ENCODE measurements at places on chromosomes 1 and 21.

DNA sequence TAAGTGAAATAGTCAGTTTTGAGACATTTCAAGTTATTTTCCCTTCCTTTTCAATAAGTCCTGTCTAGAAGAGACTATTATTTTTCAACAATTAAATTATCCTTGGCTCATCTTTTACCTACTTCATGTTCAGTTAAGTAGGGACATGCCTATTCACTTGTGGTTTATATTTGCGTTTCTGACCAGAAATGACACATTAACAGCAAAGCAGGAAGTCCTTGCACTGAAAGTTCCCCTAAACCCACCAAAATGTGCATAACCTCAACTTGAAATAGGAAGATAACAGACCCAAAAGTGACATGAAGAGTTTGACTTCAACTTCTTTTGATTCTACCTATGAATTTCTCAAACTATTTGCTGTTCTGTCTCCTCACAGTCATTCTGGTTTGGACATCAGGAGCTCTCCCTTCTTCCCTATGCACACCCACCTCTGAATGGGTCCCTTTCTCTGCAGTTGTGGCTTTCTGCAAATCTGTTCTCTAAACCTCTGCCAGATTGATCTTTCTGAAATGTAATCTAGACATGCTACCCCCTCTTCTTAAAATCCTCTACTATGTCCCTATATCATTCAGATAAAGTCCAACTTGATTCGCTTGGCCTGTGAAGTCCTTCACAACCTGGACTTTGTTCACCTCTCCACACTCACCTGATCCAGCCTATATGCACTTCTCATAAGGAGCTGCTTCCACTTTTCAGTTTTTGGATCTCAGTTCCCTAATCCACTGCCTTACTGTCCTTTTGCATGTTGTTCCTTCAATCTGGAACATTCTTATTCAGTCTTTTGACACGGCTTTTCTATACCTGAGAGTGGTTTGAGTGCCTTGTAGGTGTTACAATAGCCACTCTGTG is 661.5 kb upstream of the ADGRL4 start:
- no peak for DNase-seq

GRCh38 chr1:167209044-167209443 is 11.6 kb upstream of the POU2F1 start:
- no peak for DNase-seq

GRCh38 chr1:150777544-150777943 is 12.0 kb upstream of the CTSS start:
- DNase-seq = peak; percentile 42

DNA sequence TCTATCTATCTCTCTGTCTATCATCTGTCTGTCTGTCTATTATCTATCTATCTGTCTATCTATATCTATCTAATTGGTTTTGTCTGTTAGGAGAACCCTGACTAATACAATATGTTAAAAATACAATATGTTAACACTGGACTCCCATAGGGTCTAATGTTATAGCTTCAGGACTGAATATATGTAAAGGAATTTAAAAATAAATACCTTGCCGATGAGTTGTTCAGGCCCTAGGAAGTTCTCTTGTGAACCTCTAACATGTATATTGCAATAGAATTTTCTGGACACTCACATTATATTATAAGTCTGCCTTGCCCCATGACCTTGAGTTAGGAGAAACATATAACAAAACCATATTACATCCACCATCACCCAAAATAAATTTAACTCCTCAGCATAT is 900.6 kb downstream of the NCAM2 start:
- DNase-seq = no peak

DNA sequence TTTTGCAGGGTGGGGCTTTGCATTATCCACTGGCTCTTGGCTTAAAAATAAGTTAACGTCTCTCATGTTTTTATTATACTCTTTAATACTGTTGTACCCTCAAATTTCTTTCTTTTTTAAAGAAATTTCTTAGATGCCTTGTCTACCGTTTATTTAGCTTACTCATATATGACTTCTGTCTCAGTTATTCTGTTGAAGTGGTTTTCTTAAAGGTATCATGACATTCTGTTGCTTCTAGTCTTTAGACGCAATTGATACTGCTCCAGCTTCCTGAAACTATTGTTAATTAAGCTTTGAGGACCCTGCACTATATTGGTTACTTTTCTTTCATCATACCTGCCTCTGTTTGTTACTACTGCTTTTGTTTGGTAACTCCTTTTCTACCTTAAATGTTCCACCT is 11.7 kb downstream of the PKN2 start:
- no peak for DNase-seq

DNA sequence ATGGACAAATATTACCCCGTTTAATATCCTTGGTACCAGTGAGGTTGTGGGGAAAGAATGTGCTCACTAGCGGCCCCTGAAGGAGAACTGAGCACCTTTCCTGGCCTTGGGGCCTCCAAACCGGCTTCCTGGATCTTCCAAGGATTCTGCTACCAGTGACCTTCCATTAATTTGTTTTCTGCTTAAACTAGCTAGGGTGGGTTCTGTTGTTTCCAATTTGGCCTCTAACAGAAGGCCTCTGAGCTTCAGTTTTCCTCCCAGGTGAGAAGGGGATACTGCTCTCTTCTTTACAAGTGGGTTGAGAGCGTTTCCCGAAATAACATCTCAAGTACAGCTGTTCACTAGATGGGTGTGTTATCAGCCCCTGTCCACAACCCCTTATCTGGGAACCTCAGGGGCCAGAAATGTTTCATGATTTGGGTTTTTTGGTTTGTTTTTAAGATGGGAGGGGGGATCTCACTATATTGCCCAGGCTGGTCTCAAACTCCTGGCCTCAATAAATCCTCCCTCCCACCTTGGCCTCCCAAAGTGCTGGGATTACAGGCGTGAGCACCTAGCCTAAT is 16.9 kb upstream of the IFNGR2 start:
- no peak for DNase-seq

DNA sequence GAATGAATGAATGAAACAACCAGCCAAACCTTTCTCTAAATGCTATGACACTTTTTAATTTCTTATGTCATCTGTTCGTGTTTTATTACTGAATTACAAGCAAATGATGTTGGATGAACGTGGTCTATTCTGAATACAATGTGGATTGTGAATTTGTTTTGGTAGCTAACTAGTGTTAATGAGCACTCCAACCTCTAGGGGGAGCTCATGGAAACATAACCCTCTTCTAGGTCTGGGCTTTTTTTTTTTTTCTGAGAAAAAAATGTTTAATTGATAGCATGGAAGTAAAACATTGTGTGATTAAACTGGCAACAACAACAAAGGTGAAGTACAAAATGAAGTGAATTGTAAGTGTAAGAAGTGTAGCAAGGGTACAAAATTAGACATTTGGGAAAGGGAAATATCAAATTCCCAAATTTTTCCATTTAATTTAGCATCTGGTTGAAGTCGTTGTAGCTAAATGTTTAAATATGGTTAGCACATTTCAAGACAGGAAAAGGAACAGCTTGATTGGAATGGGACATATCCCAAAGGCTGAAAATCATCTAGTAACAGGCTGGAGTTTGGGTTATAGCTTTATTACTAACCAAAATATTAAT is 42.6 kb upstream of the PTGS2 start:
- DNase-seq = peak; percentile 43

DNA sequence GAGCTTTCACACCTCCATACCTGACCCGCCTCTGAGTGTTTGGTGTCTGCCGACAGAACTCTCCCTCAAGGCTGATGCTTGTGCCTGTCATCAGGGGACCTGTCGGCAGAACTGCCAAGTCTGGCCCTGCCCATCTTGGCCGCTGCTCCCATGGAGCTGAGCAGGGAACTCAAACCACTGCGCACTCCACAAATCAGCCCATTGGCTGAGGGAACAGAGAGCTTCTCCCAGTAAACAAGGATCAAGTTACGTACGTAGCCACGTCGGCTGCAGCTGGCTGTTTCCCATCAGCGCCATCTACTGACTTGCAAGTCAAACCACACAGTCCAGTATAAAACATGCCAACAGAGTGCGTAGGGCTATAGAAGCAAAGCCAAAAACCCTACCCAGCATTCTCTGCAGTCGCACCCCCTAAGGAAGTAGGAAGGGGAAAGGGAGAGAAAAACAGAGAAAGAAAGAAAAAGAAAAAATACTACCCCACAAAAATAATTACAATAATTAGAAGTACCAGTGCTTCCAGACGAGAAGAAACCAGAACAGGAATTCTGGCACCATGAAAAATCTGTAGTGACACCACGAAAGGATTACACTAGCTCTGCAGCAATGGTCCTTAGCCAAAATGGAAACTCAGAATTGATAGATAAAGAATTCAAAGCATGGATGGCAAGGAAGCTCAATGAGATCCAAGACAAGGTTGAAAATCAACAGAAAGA is 13.1 kb downstream of the KRTAP13-1 start:
- no peak for DNase-seq

- no peak for DNase-seq
These were observed 175.4 kb downstream of the HS2ST1 start for GRCh38 chr1:87089823-87090222.

DNA sequence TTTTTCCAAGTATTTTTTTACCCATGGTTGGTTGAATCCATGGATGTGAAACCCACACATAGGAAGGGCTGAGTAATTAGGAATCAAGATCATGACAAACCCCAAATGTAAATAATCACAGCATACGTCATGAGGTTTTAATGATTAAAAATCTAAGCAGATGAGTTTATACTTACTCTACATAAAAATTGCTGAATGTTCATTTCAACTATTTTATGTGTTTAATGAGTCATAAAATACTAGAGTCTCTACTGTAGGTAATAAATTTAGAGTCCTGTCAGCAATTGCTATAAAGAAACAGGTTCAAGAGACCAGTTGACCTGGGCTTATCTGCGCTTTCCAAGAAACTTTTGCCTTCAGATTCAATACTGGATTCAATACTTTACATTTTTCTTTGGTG is 18.2 kb downstream of the CTH start:
- DNase-seq = no peak

DNA sequence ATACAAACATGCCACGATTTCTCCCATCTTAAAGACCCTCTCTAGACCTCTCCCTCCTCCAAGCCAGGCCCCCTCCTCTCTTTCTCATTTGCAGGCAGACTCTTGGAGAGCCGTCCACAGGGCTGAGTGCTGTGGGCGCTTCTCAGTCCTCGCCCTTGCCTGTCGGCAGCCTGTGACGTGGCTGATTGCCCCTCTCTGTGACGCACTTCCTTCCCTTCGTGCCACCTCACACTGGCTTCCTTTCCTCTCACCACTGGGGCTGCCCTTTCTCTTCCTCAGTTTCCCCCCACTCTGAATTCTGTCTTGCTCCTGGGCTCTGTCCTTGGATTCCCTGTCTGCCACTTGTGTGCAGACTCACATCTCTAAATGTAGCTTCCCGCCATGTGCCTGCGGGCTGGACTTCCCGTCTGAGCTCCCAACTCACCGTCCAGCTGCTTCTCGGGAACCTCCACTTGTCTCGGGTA is 227.2 kb downstream of the CAMTA1 start:
- no peak for DNase-seq

GRCh38 chr1:217134857-217135568 is 411.8 kb upstream of the ESRRG start:
- no peak for DNase-seq

- no peak for DNase-seq
These were observed 238.6 kb downstream of the TRABD2B start for GRCh38 chr1:47758341-47759250.

- no peak for DNase-seq
These were observed 322.4 kb upstream of the SGIP1 start for GRCh38 chr1:66211521-66211920.

DNA sequence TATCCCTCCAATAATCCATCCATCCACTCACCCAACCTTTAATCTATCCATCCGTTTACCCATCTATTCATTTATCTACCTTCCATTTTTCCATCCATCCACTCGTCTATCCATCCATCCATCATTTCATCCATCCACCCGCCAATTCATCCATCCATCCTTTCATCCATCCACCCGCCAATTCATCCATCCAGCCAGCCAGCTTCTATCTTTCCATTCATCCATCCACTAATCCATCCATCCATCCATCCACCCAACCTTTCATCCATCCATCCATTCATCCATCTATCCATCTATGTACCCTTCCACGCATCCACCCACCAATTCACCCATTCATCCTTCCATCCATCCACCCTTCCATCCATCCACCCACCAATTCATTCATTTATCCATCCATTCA is 10.5 kb upstream of the CASZ1 start:
- DNase-seq = no peak

GRCh38 chr1:91952187-91952586 is 3.0 kb downstream of the BRDT start:
- DNase-seq = no peak

DNA sequence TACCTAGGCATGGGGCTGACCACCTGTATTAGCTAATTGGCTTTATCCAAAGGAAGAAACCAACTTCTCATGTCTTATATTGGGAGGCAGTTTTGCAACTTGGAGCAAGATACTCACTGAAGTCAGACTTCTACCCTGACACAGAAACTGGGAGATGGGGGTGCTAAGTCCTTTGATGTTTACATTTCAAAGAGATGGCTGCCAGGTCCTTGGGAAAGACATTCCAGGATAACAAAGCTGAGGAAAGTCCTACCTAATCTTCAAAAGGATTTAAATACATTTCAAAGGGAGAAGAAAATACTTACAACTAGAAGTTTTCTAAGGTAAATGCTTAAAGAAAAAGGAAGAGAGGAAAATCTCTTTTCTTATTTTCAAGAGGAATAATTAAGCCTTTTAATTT is 62.1 kb downstream of the FH start:
- no peak for DNase-seq

- DNase-seq = no peak
These were observed 121.2 kb upstream of the SLC44A3 start for GRCh38 chr1:94698759-94699502.

GRCh38 chr21:43333298-43334062 is 93.5 kb downstream of the SIK1 start:
- no peak for DNase-seq

- DNase-seq = peak; percentile 22
These were observed 67.3 kb upstream of the CNTN2 start for GRCh38 chr1:204975568-204976235.

GRCh38 chr1:17447501-17447992 is 8.1 kb upstream of the RCC2 start:
- DNase-seq = no peak

DNA sequence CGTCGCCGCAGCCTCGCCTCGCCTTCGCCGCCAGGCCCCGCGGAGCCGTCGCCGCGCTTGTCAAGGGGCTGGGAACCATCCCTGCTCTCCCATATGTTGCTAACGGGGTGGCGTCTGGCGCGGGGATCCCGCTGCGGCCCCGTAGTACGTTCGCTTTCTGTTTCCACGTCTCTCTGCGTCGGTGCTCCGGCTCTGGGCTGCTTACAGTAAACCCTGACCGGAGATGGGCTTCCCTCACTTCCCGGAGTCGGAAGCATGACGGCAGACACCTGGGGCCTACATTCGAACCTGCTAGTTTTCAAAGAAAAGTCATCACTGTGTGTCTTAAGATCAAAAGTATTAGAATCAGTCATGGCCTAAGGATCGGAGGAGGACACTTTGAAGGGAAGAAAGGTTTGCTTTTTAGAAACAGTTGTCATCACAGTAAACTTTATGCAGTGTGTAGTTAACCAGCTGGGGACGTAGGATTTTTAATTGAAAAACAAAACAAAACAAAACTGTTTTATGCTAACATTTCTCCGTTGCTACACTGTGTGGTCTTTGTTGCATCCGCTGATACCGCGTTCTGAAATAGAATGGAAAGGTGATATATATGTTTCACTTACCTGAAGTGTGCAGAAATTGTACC is 69.0 kb downstream of the SLC35A3 start:
- peak; percentile 37 for DNase-seq

- no peak for DNase-seq
These were observed 48.9 kb downstream of the HLCS start for GRCh38 chr21:36917471-36918158.
